ENCODE measurements at places on chromosomes 16 and 17. TPM values are rescaled to one million over a fixed set of nuclear protein-coding genes. Genes with fewer than 3 reads are reported as not detected.
A peak's percentile ranks its signal among the peaks of the same experiment; 100 is the strongest.

Gene NLGN2
- total RNA-seq = 5.3 TPM

Gene SLC16A5
- total RNA-seq = 1.3 TPM

Gene COTL1
- total RNA-seq = 12.8 TPM

Gene SDR42E1
- total RNA-seq = 3.8 TPM

Gene KRT17
- not detected for total RNA-seq

Gene SULT1A2
- 10.6 TPM for total RNA-seq

Gene MT4
- not detected for total RNA-seq

Gene KRTAP1-5
- not detected for total RNA-seq

Gene RILP
- total RNA-seq = 14.6 TPM

DNA sequence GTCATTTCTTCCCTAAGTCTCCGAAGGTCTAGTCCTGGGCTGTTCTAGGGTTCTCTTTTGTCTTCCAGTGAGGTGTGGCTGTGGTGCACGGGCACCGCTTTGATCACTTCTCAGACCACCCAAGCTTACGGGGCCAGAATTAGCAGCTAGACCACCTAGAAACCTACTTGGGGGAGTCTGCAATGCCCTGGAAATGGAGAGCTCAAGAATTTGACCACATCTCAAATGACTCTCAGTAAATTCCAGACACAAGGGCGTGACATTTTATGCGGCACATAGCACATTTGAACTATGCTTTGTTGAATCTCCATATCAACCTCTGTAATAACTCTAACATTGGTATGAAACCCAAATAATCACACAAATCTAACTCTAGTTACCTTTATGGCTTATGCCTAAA lies 24.9 kb downstream of the TRIM16 start:
- H3K27ac ChIP-seq = no peak overlapping the region
- no peak overlapping the region for H3K4me3 ChIP-seq
- no peak for DNase-seq
- no peaks in the 10 kb centered on the region for H3K4me1 ChIP-seq

- no peak for DNase-seq
- no peak overlapping the region for H3K4me3 ChIP-seq
- H3K27me3 ChIP-seq = no peaks in the 10 kb centered on the region
- H3K27ac ChIP-seq = no peak overlapping the region
- H3K4me1 ChIP-seq = no peaks in the 10 kb centered on the region
Observed at GRCh38 chr17:9760266-9760665, 31.1 kb downstream of the DHRS7C start.

DNA sequence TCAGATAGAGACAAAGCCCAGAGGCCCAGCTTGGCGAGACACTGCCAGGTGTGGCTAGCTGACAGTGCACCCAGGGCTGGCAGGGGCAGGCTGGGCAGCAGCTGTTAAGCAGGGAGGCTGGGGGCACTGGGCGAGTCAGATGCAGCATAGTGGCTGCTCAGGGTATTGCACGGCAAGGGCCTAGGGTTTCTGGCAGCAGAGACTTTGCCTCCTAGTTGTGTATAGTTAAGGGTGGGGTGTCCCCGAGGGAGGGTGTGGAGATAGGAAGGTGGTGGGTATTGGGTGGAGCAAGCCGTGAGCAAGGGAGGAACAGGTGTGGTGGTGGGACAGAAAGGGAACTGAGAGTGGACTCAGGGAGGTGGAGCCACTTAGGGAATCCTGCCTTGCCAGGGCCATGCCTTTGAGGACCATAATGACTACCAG lies 66.0 kb downstream of the SMPD3 start:
- DNase-seq = no peak
- H3K4me1 ChIP-seq = no peaks in the 10 kb centered on the region
- no peaks in the 10 kb centered on the region for H3K27me3 ChIP-seq
- no peaks in the 10 kb centered on the region for H3K36me3 ChIP-seq

- no peak overlapping the region for H3K4me3 ChIP-seq
- H3K36me3 ChIP-seq = no peaks in the 10 kb centered on the region
- no peak overlapping the region for H3K27ac ChIP-seq
- H3K4me1 ChIP-seq = no peaks in the 10 kb centered on the region
- no peak for DNase-seq
Observed at GRCh38 chr16:50251375-50252081, 14.8 kb upstream of the ADCY7 start.

- H3K27me3 ChIP-seq = no peaks in the 10 kb centered on the region
- H3K4me1 ChIP-seq = no peaks in the 10 kb centered on the region
- H3K4me3 ChIP-seq = no peak overlapping the region
- no peaks in the 10 kb centered on the region for H3K36me3 ChIP-seq
- no peak for DNase-seq
Observed at GRCh38 chr16:56673921-56674320, 4.3 kb downstream of the MT1H start.

- no peak overlapping the region for H3K27ac ChIP-seq
- H3K36me3 ChIP-seq = no peaks in the 10 kb centered on the region
- no peaks in the 10 kb centered on the region for H3K4me1 ChIP-seq
- H3K4me3 ChIP-seq = no peak overlapping the region
- no peaks in the 10 kb centered on the region for H3K27me3 ChIP-seq
Observed at GRCh38 chr16:66678337-66678736, 18.2 kb downstream of the CMTM4 start.

GRCh38 chr17:50190603-50191358 lies 10.7 kb downstream of the COL1A1 start:
- DNase-seq = no peak
- no peaks in the 10 kb centered on the region for H3K36me3 ChIP-seq
- no peaks in the 10 kb centered on the region for H3K4me1 ChIP-seq
- H3K4me3 ChIP-seq = no peak overlapping the region
- no peak overlapping the region for H3K27ac ChIP-seq
- no peaks in the 10 kb centered on the region for H3K27me3 ChIP-seq

GRCh38 chr16:68599586-68599985 lies 45.5 kb upstream of the CDH3 start:
- no peaks in the 10 kb centered on the region for H3K27me3 ChIP-seq
- no peak for DNase-seq
- no peak overlapping the region for H3K27ac ChIP-seq
- no peak overlapping the region for H3K4me3 ChIP-seq
- no peaks in the 10 kb centered on the region for H3K36me3 ChIP-seq

GRCh38 chr16:49596648-49597291 lies 223.2 kb downstream of the C16orf78 start:
- no peaks in the 10 kb centered on the region for H3K4me1 ChIP-seq
- no peak overlapping the region for H3K27ac ChIP-seq
- H3K4me3 ChIP-seq = no peak overlapping the region
- peak; percentile 28 for DNase-seq
- no peaks in the 10 kb centered on the region for H3K27me3 ChIP-seq

GRCh38 chr17:50855708-50856330 lies 10.3 kb downstream of the TOB1 start:
- no peaks in the 10 kb centered on the region for H3K36me3 ChIP-seq
- H3K27me3 ChIP-seq = no peaks in the 10 kb centered on the region
- H3K27ac ChIP-seq = peak overlapping the region; percentile 19
- H3K4me3 ChIP-seq = no peak overlapping the region

DNA sequence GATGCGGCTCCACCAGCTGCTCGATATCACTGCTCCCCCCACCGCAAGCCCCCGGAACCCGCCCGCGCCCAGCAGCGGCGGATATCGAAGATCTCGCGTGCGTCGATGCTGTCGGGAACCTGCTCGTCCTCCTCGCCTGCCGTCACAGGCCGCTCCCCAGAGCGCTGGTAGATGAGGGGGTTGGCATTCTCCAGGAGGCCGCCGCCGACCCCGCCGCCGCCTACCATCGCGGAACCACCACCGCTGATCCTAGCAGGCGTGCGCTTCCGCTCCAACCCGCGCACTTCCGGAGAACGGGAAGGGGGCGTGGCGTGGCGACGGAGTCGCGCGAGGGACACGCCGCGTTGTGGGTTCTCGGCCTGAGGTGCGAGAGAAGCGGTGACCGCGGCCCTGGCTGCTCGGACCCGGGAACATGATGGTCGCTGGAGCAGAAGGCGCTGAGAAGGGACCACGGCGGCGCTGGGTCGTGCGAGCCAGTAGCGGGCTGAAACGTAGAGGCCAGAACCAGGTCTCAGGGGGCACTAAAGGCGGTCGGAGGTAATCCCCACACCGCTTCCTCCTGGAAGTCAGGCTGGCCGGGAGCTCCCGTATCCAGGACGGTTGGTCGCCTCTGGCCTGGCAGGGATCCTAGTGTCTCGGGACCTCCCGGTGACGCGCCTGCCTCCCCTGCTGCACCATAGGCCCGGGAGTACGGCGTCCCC lies at the start of gene CIAO2B:
Gene CIAO2B, minus strand, starts transcription at position 265 of the 701 bp plus-strand sequence. Its CDS starts 38 bp downstream, at position 227.
- DNase-seq = peak; percentile 91
- no peaks in the 10 kb centered on the region for H3K27me3 ChIP-seq
- peaks cover 4% of the 10 kb centered on the region for H3K36me3 ChIP-seq

GRCh38 chr16:20026361-20027072 lies 47.2 kb downstream of the GPR139 start:
- DNase-seq = no peak
- no peak overlapping the region for H3K27ac ChIP-seq
- H3K4me1 ChIP-seq = no peaks in the 10 kb centered on the region
- H3K36me3 ChIP-seq = no peaks in the 10 kb centered on the region
- H3K27me3 ChIP-seq = no peaks in the 10 kb centered on the region

GRCh38 chr16:1713331-1713730 lies 7.3 kb downstream of the MAPK8IP3 start:
- no peak for DNase-seq
- H3K36me3 ChIP-seq = no peaks in the 10 kb centered on the region
- no peak overlapping the region for H3K27ac ChIP-seq
- no peaks in the 10 kb centered on the region for H3K27me3 ChIP-seq
- H3K4me1 ChIP-seq = no peaks in the 10 kb centered on the region
- no peak overlapping the region for H3K4me3 ChIP-seq

- H3K4me3 ChIP-seq = no peak overlapping the region
- no peak overlapping the region for H3K27ac ChIP-seq
- DNase-seq = no peak
- H3K36me3 ChIP-seq = no peaks in the 10 kb centered on the region
- no peaks in the 10 kb centered on the region for H3K27me3 ChIP-seq
Observed at GRCh38 chr16:11341371-11341770, 3.9 kb upstream of the RMI2 start.
